ENCODE measurements at places on chromosomes 7 and 10.

GRCh38 chr7:3688071-3688470 lies 387.0 kb downstream of the SDK1 start:
- no peak for DNase-seq

GRCh38 chr7:55878691-55879090 lies 8.6 kb upstream of the ZNF713 start:
- DNase-seq: no peak

GRCh38 chr10:47169581-47169980 lies 130.4 kb upstream of the GDF10 start:
- no peak for DNase-seq

DNA sequence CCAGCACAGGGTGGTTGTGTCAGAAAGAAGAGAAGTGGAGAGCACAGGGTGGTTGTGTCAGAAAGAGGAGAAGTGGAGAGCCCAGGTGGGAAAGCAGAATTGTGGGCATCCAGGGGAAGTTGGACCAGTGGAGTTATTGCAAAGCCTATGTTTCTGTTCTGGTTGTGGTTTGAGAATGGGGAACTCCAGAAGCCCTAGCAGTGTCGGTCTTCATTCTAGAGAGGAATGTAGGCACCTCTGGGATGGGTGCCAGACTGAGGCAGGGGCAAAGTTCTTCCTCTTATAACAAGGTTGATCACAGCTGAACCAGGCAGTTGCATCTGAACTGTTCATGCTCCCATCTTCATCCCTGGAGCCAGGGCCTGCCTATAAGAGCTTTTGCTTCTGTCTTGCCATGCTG lies 954 bp downstream of the FSCN3 start:
- DNase-seq: no peak

GRCh38 chr10:107031931-107032699 lies 132.4 kb downstream of the SORCS1 start:
- no peak for DNase-seq

- no peak for DNase-seq
Measured at GRCh38 chr7:10931161-10931560, 42.5 kb upstream of the PHF14 start.

GRCh38 chr10:12655940-12656339 lies 306.6 kb downstream of the CAMK1D start:
- no peak for DNase-seq

DNA sequence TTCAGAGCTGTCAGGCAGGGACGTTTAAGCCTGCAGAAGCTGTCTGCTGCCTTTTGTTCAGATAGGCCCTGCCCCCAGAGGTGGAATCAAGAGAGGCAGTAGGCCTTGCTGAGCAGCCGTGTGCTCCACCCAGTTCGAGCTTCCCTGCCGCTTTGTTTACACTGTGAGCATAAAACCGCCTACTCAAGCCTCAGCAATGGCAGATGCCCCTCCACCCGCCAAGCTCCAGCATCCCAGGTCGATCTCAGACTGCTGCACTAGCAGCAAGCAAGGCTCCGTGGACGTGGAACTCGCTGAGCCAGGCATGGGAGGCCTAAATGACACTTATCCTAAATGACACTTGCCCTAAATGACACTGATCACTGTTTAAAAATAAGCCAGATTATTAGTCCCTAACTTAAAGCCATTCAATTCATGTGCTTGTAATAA lies 6.8 kb upstream of the ASB15 start:
- DNase-seq: no peak

- DNase-seq: no peak
Measured at GRCh38 chr10:4070184-4070583, 285.2 kb upstream of the KLF6 start.
